ENCODE measurements at places on chromosomes 12 and 14.

DNA sequence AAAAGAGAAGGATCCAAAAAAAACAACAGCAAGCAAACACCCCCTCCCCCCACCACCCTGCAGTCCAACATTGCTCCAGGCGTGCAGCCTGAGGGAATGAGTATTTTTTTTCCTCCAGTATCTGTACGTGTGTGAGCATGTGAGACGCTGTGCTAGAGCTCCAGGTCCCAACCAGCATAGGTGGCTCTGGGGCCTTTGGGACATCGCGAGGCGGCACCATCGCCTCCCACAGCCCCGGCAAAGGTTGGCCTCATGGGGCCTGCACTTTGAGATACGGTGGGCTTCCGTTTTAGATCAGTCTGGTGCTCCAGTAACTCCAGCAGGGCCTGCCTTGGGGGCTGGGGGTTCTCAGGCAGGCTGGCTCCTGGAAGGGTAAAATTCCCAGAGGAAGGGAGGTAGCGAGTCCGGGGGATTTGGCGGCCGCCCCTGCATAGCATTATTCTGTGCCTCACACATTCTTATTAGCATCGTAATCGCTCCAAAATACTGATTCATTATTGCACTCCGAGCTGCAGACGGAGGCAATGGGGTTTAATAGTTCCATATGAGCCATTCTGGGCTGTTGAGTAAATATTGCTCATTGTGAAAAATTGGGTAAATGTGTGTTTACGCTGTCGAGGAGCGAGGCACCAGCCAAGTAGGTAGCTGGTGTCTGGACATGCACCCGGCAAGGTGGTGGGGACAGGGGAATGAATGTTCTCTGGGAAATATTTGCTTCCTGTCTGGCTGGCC, 143.1 kb upstream of the MYL2 start:
- no peak for DNase-seq

- DNase-seq = no peak
Measured at GRCh38 chr12:112807452-112807851, 15.9 kb downstream of the RPH3A start.

- no peak for DNase-seq
Measured at GRCh38 chr12:75345531-75345930, 11.1 kb downstream of the GLIPR1L1 start.

DNA sequence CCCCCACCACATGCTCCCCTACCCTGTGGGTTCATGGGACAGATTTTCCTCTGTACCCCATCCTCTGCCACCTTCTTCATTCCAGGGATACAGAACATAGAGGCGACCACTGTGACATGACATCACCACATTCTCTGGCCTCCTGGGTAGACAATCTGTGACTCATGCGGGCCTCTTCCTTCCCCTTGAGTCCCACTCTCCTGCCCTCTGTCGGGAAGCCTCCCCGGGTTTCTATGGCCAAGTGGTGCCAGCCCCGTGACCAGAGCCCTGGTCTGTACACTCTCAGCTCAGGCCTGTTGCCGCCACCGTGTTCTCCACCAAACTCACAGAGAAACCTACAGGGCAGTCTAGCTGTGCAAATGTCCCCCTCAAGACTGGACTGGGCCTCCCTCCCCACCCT, 8.0 kb downstream of the CLMN start:
- no peak for DNase-seq

DNA sequence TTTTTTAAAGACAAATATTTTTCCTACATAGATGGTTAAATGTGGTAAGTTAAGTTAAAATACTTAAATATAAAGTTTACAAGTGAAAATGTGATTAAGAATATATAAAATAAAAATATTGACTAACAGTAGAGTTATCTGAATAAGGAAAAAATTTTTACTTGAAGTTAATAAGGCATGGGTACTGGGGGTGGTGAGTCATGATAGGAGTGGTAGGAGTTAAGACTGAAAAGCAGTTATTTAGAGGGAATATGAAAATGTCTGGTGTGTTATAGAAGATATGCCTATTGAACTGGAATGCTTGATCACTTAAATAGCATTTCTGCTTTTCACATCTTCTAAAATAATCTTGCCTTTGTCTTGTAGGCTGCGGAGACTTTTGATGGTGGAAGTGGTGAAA, 68.7 kb downstream of the CCDC91 start:
- no peak for DNase-seq

GRCh38 chr12:27431185-27431584, 15.4 kb upstream of the SMCO2 start:
- no peak for DNase-seq

DNA sequence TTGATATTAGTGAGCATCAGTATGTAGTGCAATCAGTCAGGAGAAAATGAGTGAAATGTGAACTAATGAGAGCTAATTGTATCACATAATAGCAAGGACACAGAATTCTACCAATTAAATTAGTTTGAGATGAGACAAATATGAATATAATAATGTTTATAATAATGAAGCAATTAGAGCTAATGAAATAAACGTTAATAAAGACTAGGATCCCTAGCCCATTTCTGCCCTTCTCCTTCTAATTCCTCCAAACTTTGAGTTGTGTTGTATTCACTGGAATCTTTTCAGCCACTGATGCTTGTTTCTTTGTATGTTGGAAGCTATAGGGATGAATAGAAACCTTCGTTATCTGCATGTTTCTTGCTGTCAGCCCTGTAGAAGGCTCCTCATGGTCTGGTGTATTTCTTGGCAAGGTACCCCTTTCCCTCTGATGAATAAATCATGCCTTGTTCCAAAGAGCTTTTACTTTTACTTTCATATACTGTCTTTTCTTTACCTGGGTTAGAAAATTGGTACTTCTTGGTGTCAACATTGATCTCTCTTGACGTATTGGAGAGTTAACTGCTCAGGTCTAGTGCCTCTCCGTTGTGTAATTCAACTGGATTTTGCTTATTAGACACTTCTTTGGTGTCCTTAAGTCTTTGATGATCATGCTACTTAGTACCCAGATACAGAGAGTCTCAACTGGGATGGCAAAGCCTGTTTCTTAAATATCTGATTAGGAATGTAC, 154.8 kb downstream of the PTCSC3 start:
- DNase-seq = no peak

GRCh38 chr12:11794751-11795150, 145.3 kb downstream of the ETV6 start:
- DNase-seq = no peak

- DNase-seq = no peak
Measured at GRCh38 chr12:108126990-108127501, 2.0 kb upstream of the WSCD2 start.

DNA sequence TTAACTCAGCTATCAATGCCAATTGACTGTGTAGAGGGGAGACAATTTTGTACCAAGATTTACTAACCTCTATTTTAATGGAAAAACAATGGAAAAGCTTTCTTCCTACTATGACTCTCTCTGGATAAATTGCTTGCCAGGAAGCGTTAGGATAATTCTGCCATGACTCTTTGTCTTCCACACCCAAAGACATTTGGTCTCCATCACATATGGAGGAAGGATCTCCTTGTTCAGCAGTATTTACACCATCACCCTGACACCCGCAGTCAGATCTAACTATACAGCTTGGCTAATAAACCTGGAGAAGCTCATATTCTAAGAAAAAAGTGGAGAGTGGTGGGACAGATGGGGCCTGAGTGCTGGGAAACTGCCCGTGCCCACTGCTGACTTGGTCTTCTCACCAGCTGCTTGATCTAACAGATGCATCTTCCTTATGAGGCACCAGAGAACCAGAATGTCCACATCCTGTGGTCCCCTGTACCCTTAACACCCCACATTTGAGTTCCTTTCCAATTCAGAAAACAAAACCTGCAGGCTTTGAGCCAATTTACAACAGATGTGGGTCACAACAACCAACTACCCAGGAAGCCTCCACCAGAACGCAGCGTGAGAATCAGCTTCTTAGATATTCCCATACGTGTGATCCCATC, 154.0 kb downstream of the DAD1 start:
- no peak for DNase-seq

DNA sequence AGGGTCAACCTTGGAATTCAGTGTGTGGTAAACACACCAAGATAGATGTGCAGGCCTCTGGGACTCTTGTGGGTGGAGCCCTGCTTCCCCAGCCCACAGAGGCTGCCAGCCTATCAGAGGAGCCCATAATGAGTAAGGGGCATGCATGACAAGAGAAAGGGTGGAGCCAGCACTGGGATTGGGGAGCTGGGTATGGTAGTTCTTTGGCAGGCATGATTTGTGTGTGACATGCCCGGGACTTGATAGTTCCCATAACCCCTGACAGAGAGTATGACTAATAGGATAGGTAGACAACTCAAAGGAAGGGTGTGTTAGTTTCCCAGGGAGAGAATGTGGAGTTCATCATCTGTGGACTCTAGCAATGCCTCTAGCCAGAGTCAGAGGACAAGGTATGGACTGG, 143.0 kb downstream of the EMP1 start:
- no peak for DNase-seq

DNA sequence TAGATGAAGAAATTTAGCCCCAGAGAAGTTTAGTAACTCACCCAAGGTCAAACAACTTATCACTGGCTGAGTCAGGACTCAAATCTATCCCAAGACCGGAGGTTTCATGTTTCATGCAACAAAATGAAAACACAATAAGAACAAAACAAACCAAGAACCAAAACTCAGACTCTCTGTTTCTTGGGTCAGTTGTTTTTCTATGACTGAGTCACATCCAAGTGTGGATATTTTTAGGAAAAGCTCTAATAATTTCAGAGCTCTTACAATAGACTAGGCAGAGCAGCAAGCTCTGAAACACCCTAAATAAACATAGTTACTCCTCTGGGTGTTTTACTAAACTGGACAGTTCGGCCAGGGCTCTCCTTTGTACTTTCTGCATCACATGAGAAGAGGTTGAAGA, 87.6 kb upstream of the PRB2 start:
- no peak for DNase-seq

DNA sequence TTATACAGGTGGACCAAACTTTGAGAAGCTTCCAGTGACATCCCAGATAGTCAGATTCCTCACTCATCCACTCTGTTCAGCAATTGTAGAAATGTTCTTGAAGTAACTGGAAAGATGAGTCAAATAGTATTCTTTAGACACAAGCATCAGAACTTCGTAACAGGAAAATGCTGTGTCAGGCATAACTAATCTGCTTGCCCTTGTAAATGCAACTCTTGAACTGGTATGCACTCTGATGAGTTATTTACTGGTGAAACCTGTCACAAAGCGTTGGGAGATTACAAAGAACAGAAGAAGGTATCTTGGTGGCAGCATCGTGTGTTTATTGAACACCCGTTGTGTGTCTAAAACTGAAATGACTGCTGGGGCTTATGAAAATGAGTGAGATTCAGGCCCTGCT, 10.8 kb upstream of the DUSP6 start:
- DNase-seq = no peak

DNA sequence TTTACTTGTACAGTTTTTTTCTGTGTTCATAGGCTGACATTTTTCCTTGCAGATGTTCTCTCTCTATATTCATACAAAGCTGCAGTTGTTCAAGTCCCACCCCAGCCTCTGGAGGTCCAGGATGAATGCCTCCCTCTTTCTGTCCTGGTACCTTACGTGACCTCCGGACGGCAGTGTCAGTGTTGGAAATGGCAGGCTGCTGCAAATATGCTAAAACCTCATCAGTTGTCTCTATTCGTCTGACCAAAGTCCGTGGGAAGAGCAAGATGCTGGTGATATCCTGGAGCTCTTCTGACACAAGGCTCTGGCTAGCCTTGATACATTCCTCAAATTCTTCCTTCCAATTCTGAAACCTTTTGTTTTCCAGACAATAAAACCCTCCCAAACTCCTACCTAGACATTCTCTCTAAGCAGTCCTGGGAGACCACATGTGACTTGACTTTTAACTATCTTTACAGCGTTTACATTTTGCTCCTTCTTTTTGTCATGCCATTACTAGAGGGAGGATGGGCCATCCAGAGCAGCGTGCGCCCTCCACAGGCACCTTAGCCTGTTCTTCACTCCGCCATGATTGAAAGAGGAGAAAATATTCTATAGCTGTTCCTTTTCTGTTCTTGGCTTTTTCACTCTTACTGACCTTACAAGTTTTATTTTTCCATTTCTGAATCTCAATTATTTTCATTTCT, 143.6 kb downstream of the RGS6 start:
- no peak for DNase-seq

GRCh38 chr12:26939953-26940352, 1.7 kb downstream of the FGFR1OP2 start:
- DNase-seq = no peak

DNA sequence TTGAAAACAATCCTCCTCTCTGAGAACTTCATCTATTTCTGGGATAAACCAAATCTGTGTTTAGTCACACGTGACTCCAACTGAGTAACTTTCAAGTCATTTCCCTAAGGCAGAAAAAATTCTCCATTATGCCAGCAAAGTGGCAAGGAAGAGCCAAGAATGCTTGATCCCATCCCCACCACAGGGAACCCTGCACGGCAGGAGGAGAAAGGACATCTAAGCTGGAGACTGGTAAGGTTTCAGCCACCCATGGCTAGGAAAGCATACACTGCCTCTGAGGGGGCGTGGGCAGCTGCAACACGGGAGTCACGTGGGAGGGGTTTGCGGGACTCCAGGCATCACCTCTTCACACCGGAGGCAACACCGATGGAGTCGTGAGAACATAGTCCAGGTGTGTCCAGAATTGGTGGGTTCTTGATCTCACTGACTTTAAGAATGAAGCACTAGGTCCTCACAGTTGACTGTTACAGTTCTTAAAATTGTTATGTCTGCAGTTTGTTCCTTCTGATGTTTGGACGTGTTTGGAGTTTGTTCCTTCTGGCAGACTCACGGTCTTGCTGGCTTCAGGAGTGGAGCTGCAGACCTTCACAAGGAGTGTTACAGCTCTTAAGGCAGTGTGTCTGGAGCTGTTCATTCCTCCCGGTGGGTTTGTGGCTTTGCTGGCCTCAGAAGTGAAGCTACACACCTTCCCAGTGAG, 2.7 kb upstream of the SIVA1 start:
- no peak for DNase-seq

DNA sequence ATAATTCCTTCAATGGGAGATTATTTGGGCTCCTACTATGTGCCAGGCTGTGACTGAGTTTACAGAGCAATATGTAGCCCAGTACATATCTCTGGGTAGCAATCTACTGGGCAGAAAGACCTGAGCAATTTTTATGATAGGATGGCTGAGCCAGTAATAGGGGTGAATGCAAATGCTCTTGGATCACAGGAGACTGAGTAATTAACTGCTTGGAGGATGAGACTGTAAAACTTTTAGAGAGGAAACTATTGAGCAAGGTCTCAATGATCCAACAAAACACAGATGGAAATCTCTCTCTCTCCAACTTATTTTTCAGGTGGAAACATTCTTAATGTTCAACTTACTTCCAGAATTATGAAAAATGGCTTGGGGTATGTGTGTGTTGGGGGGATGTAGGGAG, 402.2 kb downstream of the AEBP2 start:
- no peak for DNase-seq

DNA sequence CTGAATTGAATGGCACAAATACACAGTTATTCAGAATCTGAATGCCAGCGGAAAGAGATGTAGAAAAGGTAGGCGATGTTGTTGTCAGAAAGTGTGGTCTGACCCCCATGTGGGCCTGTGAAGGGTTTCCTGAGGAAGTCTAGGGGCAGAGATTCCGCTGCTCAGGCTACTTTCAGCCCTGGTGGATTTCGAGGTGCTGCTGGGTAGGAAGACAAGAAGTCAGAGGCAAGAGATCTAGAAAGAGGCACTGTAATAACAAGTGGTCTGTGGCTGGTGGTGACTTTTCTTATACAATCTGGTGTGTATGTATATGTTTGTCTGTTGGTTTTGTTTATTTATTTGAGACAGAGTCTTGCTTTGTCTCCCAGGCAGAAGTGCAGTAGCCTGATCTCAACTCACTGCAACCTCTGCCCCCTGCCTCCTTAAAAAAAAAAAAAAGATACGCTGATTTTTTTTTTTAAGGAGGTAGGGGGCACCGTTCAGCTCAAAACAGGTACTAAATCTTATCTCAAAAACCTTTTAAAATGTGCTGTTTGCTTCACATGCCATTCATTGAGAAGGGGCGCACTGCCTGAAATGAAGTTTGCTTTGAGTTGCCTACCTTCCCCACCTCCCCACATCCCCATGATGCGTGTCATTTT, 27.1 kb upstream of the MANSC4 start:
- no peak for DNase-seq

Data from germinal center (tissue), 1 donor.